ENCODE measurements at places on chromosomes 5 and 9.
A peak's percentile ranks its signal among the peaks of the same experiment; 100 is the strongest.

- no peak for DNase-seq
Measured at GRCh38 chr5:126445502-126446174, 22.4 kb downstream of the GRAMD2B start.

DNA sequence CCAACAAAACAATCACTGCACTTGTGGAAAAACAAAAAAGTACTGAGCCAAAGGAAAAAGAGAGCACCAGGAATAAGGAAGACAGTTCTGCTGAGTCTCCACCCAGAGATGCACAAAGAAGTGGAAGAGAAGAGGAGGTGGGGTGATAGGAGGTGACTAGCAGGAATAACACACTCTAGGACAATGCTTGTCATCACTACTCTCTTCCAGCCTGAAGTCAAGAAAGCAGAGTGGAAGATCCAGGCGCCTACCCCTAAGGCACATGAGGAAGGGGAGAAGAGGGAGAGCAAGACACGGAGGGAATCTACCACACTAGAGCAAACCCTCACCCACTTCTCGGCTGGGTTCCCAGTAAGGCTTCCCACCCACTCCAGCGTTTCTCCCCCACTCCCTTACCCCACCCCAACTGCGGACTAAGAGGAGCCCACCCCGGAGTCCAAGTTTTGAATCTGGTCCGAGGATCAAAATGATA lies 1.7 kb downstream of the SLIT3 start:
- DNase-seq: no peak

- no peak for DNase-seq
Measured at GRCh38 chr9:29740518-29740917, 2167.2 kb upstream of the C9orf72 start.

- DNase-seq: no peak
Measured at GRCh38 chr9:13351778-13352386, 72.4 kb upstream of the MPDZ start.

DNA sequence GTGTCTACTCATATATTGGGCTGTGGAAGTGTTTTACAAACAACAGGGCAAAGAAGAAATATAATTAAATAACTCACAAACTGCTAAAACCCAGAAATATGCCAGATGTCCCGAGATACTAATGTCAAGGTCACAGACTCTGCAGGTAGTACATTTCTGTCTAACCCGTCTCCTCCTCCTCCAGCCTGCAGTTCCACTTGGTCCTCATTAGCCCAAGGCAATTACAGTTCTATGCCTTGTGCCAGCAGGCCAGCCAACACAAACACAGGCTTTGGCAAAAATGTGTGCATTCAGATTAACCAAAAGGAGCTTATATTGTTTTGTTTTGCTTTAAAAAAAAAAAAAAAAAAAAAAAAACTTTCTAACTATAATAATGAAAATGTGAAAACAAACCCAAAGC lies 148.8 kb downstream of the MYO10 start:
- no peak for DNase-seq

- DNase-seq: no peak
Measured at GRCh38 chr5:128436749-128437188, 101.3 kb downstream of the FBN2 start.

DNA sequence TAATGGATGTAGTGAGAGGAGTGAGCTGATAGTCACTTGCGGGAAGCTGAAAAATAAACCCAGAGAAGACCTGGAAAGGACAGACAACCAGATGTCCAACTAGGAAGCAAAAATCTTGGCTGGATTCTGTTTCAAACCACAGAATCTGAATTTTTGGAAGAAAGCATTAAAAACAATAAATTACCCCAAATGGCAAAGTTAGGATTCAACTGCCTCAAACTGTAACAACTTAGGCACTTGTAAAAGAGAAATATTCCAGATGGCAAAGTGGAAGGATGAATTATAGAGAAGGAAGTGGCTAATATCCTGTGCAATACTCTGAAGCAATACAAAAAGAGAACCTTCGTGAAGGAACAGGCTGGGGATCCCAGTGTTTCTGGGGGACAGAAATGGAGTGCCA lies 46.8 kb upstream of the SLIT3 start:
- DNase-seq: no peak

DNA sequence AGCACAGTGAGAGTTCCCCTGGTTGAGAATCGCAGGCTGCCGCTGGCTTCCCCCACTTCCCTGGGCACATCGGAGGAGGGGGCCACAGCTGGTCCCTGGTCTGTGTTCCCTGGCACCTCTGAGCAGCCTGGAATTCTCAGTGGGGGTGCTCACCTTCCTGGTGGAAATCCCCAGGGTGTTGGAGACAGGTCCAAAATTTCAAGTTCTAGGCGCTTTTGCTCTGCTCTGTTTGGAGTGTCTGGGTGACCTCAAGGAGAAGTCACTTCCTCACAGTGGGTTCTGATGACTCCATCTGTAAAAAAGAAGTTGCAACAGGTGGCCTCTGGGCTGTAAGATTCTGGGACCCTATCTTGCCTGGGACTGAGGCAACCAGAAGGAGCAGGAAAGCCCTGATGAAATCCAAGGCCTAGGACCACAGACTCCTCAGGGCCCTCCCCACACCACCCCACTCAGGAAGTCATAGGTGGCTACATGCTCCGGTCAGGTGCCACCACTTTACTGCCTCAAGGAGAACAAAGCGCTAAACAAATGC lies at the start of gene TRAF1:
Gene TRAF1, minus strand, starts transcription at position 400 of the 532 bp plus-strand sequence. CDS start 721 bp downstream, outside the sequence.
- no peak for DNase-seq

GRCh38 chr9:9819886-9820285 lies 792.9 kb downstream of the PTPRD start:
- no peak for DNase-seq

DNA sequence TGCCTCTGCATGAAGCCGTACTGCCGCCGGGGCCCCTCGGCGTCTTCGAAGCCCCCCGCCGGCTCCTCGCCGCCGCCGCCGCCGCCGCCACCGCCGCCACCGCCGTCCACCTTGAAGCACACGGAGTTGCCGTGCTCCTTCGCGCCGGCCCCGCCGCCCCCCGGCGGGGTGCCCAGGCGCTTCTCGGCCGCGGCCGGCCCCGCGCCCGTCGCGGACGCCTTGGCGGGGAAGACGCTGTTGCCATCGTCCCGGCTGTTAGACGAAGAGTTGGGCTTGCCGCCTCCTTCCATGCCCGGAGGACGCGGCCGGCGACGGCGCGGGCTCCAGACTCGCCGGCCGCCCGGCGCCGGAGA lies 400 bp downstream of the HCN1 start:
- DNase-seq: no peak

GRCh38 chr5:81513473-81513872 lies 119.5 kb upstream of the ACOT12 start:
- DNase-seq: no peak

- no peak for DNase-seq
Measured at GRCh38 chr5:180115326-180116076, 43.9 kb upstream of the RNF130 start.

DNA sequence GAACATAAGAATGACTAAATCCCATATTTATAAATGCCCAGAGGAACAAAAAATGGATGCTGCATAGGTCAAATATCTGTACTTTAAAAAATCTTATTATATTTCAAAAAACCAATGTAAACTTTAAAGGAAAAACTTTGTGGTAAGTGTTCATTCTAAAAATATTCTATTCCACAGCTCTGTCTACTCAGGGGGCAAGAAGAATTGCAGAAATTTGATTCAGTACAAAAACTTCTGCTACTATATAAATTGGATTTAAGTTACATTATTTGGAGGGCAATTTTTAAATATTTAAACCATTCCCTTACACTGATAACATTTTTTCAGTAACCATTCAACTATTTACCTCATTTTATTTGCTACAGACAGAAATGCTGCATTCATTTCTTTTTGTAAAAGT lies 32.1 kb downstream of the NFIB start:
- DNase-seq: no peak

DNA sequence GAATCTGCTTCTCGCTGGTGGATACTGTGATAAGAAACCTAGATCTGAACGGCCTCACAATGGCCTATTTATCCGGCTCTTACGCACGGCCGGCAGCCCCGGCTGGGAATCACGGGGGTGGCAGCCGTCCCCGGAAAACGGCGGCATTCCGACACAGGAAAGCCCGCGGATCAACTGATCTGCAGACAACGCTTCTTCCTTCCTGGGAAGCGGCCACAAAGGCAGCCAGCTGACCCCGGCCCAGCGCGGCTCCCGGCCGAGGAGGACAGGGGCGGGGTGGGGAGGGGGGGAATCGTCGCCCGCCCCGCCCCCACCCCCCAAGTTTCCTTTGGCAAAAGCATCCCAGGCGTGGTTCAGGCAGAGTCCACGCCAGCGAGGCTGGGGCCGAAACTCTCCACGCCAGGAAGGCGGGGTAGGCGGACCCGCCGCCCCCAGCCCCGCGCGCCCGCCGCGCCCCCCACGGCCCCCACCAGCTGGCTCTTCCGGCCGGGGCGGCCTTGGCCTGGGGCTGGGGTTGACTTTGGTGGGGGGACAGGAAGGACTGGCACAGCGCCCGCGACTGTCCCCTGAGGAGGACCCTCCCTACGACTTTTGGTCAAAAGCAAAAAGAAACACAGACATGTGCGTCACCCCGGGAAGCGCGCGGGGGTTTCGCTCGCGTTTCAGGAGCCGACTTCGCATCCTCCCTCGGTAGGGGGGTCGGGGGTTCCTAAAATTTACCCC lies 247.7 kb upstream of the ANKRD55 start:
- no peak for DNase-seq

DNA sequence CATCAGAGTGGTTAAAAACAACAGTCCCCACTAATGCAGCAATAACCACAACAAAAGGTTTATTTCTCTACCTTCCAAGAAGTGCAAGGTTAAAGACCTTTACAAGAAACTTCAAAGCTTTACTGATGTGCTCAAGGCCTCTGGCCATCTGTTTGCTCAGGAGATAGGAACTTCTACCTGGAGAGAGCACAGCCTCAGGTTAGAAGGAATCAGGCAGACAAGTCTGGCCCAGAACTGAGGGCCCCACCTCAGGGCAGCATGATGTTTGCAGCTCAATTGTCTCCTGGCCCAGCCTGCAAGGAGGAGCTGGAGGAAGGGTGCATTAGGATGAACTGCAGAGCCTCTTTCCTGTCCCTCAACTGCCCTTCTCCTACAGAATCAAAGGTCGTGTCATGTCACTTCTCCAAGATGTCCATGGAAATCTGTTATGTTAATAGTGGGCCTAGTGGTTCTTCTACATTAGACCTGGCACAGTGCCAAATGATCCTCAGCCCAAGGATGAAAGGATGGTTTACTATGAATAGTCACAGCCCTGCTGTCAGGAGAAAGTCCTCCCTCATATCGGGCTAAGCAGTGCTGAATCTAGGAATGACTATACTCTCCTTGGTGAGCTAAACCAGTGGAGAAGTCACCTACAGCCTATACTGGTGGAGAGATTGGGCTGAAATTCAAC lies 98.9 kb upstream of the NTRK2 start:
- no peak for DNase-seq

- no peak for DNase-seq
Measured at GRCh38 chr5:87229780-87230179, 37.9 kb upstream of the RASA1 start.

DNA sequence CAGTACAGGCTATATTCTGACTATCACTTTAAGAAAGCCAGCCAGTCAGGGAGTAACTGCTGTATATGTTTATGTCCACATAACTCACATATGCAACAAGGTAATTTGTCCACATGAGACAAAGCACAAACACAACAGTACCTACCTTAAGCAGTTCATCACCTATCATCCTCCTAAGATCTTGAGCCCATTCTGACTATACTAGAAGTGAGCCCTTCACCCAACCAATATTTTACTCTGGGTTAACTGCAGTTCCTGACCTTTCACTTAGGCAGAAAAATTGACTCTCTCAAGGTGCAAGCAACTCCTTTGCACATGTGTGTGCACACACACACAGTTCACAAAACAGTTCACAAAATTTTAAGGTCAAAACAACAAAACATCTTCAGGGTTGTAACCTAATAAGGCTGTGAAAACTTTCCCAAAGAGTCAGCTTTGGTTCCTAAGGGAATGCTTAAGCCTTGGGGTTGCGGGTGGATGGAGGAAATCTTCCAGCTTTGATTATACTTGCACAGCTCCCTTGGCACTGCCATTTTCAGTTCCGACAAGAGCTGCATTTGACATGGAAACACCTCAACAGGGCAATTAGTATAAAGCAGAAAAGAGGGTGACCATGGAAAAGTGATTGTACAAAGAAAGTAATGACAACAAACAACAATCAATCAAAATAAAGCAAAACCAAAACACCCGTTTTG lies 215.3 kb downstream of the NFIB start:
- no peak for DNase-seq

DNA sequence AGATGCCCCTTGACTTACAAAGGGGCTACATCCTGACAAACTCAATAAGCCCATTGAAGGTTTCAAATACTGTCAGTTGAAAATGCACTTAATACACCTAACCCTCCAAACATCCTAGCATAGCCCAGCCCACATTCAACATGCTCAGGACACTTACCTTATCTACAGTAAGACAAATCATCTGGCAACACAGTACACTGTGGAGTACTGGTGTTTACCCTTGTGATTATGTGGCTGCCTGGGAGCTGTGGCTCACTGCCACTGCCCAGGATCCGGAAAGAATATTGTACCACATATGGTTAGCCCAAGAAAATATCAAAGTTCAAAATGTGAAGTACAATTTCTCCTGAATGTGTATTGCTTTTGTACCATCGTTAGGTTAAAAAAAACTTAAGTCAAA lies 562.2 kb downstream of the HTR1A start:
- DNase-seq: no peak

GRCh38 chr9:117290306-117290840 lies 124.5 kb downstream of the ASTN2 start:
- DNase-seq: no peak

DNA sequence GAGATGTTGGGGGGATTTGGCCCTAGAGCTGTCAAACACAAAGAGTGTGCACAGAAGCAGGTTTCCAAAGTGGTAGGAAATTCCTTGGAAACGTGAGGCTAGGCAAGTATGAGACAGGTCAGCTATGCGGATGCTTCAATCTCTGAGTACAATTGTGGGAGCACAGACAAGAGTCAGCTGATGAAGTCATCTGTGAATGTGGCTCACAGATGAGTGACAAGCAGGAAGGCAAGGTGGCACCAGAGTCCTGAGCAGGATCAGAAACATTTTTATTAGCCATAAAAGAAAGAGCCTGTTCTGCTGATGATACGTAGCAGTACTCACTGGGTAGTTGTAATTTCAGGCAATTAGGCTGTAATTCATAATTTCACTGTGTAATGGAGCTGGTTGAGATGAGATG lies 117.0 kb downstream of the DCP2 start:
- DNase-seq: no peak

GRCh38 chr9:114029311-114030170 lies 48.6 kb downstream of the AMBP start:
- DNase-seq: no peak

- DNase-seq: no peak
Measured at GRCh38 chr9:36128349-36128748, 8.2 kb upstream of the GLIPR2 start.

DNA sequence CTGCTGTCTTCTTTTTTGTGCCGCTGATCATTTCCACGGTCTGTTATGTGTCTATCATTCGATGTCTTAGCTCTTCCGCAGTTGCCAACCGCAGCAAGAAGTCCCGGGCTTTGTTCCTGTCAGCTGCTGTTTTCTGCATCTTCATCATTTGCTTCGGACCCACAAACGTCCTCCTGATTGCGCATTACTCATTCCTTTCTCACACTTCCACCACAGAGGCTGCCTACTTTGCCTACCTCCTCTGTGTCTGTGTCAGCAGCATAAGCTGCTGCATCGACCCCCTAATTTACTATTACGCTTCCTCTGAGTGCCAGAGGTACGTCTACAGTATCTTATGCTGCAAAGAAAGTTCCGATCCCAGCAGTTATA lies 17.1 kb downstream of the F2R start:
- peak; percentile 32 for DNase-seq

GRCh38 chr9:16689351-16689938 lies 181.0 kb downstream of the BNC2 start:
- DNase-seq: no peak
